Activated CD8-positive, alpha-beta memory T cell treated with anti-CD3 and anti-CD28 coated beads, Interleukin-2, amount 10 ng/mL, durations not matched to agents 7 days and 5 days (primary cell): ENCODE measurements at places on chromosomes 7 and 10. TPM values are rescaled to one million over a fixed set of nuclear protein-coding genes. Genes with fewer than 3 reads are reported as not detected.
A peak's percentile ranks its signal among the peaks of the same experiment; 100 is the strongest.

DNA sequence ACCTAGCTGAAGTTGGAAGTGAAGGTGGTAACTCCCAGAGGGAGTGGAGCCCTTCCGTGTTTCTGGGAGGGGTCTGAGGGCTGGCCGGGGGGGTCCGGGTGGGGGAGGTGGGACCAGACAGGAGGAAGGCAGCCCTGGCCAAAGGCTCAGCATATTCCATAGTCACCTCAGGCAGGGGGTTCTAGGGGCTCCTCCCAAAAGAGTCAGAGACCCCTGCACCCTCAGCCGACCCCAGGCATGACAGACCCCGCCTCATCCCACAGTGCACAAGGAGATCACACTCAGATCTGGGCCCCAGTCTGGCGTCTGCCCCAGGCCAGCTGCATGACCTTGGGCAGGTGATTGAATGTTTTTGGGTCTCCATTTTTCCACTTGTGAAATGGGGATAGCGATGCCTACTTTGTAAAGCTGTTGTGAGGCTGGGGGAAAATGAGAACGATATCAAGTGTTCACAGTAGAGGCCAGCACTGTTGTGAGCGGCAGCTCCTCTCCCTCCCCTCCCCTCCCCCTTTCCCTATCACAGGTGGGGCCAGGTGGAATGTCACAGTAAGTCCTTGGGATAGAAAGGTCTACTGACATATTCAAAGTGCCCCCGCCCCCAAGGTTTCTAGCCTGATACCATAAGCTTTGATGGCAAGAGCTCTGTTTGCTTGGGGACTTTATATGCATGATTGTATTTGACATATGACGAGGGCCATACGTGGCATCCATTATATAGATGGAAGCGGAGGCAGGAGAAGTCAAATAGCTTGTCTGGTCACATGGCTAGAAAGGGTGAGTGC lies 33.3 kb downstream of the DNAJB12 start:
- DNase-seq: no peak
- peaks cover 73% of the 10 kb centered on the region for H3K4me1 ChIP-seq
- H3K27me3 ChIP-seq: no peaks in the 10 kb centered on the region
- no peak overlapping the region for H3K4me3 ChIP-seq
- H3K36me3 ChIP-seq: peaks cover 8% of the 10 kb centered on the region
- H3K27ac ChIP-seq: peak overlapping the region; percentile 100

DNA sequence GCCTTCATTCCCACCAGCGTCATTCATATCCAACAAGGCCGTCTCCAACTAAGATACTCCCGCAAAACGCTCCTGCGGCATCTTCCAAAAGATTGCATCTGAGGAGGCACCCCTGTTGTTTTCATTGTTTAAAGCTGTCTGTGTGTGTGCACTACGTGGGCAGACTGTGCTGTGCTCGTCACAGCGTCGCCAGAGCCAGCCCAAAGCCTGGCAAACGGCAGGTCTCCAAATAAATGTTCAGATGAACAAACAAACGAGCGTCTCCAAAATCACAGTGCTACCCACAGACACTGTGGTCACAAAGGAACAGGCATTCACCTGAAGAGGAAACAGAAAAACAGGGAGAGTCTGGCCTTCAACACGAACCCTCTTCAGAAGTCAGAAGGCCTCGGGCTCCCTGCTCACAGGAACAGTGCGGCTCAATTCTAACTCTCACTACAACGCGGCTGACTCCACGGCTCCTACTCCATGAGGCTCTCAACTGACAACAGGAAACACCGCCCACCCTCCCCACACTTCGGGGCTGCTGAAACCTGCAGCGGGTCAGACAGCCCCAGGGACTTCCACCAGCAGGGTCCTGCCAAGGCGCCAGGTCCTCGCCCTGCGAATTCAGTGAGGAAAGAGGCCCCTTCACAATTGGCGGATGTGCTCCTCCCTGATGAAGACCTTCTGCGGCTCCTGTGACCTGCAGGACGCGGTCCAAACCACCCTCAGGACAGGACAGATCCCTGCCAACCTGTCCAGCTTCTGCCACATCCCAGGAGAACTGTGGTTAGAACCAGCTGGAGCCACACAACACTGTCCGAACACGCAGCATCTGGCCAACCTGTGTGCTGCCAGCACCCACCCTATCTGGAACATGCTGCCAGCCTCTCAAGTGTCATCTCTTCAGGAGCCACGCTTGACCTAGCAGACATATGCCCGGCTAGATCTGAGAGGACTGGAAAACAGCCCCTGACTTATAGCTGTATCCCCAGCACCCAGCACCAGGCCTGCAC lies 36.1 kb downstream of the MAD1L1 start:
- H3K36me3 ChIP-seq: peaks cover 27% of the 10 kb centered on the region
- H3K4me3 ChIP-seq: no peak overlapping the region
- DNase-seq: no peak
- H3K27me3 ChIP-seq: no peaks in the 10 kb centered on the region

- H3K36me3 ChIP-seq: no peaks in the 10 kb centered on the region
- H3K27ac ChIP-seq: no peak overlapping the region
- no peaks in the 10 kb centered on the region for H3K4me1 ChIP-seq
- no peak overlapping the region for H3K4me3 ChIP-seq
- DNase-seq: no peak
Observed at GRCh38 chr7:46512891-46513413, 591.9 kb upstream of the IGFBP3 start.

DNA sequence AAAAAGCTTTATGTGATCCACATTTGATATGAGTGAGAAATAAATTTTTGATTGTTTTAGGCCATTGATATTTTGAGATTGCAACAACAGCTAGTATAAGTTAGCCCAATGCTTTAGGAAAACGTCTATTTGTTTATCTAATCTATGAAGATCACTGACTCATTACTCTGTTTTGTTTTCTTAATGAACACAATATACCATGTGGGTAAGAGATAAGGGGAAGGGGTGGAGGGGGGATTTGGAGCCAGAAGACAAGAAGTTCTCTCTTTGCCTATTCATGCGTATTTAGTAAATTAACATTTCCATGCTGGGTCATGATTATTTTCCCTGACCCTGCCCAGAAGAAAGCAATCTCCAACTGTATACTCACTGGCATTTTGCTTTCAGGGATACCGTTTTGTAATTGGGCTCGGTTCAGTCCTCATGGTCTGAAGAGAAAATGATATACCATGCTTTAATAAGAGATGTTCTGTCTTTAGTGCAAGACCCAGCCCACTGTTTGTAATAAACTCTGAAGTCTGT lies 359.5 kb upstream of the NPSR1 start:
- H3K27ac ChIP-seq: no peak overlapping the region
- H3K36me3 ChIP-seq: no peaks in the 10 kb centered on the region
- no peaks in the 10 kb centered on the region for H3K4me1 ChIP-seq

- no peaks in the 10 kb centered on the region for H3K27me3 ChIP-seq
- peaks cover 15% of the 10 kb centered on the region for H3K36me3 ChIP-seq
- H3K4me1 ChIP-seq: peaks cover 69% of the 10 kb centered on the region
- DNase-seq: peak; percentile 69
- peak overlapping the region; percentile 71 for H3K4me3 ChIP-seq
Observed at GRCh38 chr7:107560898-107561516, 2.7 kb downstream of the COG5 start.

GRCh38 chr10:22218448-22218847 lies 633 bp upstream of the EBLN1 start:
- H3K36me3 ChIP-seq: no peaks in the 10 kb centered on the region
- peaks cover 18% of the 10 kb centered on the region for H3K4me1 ChIP-seq
- DNase-seq: no peak
- peaks cover 10% of the 10 kb centered on the region for H3K27me3 ChIP-seq
- no peak overlapping the region for H3K27ac ChIP-seq

DNA sequence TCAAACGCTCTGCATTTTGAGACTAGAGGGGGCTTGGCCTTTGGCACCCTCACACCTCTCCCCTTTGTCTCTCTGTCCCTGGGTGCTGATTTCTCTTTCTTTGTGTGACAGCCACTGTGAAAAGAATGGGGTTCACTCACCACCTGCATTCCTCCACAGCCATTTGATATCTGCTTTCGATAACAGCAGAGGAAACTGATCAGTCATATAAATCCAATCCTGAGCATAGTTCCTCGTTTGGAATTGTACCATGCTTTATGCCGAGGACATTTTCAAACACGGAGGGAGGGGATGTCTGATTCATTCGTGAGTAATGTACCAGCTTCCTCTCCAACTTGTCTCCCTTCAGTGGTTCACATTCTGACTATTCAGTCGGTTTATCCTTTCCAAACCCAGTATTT lies 15.8 kb downstream of the MET start:
- peaks cover 39% of the 10 kb centered on the region for H3K27me3 ChIP-seq
- H3K4me3 ChIP-seq: no peak overlapping the region
- no peak for DNase-seq
- H3K27ac ChIP-seq: no peak overlapping the region
- no peaks in the 10 kb centered on the region for H3K36me3 ChIP-seq

The PRF1 gene
- total RNA-seq: 433 TPM

The GNGT1 gene
- not detected for total RNA-seq

The PFKP gene
- total RNA-seq: 230 TPM

The GPRIN2 gene
- total RNA-seq: not detected
